NCI-H82 (cell line): ENCODE measurements at places on chromosomes 1 and 21.

GRCh38 chr1:8201331-8201861 lies 116.5 kb upstream of the SLC45A1 start:
- DNase-seq = no peak

DNA sequence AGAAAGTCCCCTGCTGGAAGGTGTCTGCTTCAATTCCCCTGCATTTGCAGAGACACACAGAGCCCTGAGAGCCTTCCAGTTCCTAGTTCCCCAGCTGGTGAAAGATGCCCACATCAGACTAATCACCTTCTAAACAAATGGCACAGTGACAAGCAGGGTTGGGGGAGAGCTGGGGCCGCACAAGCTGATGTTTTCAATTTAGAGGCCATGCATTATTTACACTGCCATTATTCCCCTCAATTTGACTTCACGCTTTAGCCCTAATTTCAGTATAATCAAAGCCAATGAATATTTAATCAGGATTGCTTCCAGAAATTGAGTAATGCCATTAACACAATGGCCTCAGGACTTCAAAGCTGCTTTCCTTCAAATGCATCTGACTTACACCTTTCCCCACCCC lies 81.5 kb downstream of the BEND5 start:
- peak; percentile 44 for DNase-seq

DNA sequence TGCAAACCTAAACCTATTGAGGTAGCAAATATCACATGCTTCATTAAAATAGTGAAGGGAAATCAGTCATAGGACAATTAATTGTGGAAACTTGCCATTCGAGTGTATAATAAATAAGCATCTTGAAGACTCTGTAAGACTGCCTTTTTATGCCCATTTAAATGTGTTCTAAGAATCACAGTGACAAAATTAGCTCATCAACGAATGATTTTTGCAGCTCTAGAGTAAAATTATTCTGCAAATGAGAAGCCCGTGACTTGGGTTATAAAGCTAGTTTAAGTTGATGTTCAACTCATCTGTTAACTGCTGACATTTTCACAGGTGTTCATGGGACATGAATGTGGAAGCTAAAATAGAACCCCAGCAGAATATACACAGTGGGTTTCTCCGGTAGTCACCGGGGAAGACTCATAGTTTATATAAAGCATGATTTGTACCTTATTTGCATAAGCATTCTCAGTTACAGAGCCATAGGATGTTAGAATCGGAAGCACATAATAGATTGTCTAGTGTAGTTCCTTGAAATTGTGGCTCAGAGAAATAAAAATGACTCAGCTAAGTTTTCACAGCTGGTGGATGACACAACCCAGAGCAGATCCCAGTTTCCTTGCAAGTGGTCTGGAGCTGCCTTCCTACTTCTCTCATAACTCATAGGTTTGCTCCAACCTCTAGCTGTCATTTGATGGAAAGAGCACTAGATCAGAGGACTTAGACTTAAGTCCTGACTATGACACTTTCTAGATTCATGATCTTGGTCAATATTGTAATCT lies 107.3 kb downstream of the UCHL5 start:
- DNase-seq = no peak

DNA sequence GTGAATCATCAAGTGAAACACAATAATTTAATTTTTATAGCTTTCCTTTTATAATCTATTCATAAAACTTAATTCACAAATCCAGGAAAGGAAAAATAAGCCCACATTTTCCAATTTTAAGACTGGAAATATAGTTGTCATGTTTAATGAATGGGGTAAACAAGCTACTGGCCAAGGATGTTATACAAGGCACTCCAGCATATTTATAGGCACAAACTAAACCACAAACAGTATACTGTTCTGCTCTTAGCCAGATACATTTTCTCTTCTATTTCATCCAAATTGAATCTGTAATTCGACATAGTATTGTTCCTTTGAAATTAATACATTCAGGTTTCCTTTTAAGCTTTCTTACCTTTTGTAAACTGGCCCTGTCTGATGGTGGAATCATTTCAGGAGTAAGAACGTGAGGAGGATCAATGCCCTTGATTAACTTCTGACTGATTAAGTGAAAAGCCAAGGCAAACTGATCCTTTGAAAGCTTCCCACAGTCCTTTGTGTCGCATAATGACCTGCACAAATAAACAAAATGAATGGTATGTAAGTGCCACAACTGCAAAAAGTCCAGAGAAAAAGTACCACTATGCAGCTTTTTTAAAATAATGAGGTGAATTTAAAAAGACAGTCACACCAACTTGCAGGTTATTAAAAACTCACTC lies 74.4 kb downstream of the EPS15 start:
- DNase-seq = no peak

DNA sequence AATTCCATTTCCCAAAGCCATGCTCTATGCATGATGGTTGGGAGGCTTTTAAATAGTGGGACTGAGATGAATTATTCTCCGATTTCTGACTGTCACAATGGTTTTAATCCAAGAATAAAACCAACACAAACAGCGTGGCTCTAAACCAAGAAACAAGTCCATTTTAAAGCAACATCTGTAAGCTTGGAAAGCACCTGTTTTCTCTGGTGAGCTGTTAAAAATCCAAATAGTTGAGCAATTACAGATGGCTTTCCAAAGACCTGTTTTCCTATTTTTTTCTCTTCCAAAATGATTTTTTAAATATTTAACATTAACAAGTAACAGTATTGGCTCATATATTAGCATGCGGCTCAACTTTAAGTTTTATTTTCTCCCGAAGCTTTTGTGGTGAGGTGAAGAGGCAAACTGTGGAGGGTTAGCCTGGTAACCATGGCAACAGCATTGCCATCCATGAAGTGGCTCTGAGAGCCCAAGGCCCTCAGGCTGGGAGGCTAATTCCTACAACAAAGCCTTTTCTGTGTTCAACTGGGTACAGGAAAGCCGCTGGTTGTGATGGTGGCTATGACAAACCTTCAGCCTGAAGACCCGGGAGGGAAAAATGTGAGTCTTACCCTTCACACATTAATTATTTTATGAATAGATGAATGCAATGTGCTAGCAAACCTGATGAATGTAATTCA lies 56.7 kb upstream of the B3GALT5 start:
- no peak for DNase-seq

- DNase-seq = no peak
Measured at GRCh38 chr1:247653040-247653439, 26.5 kb downstream of the OR13G1 start.

- peak; percentile 34 for DNase-seq
Measured at GRCh38 chr1:118077331-118078045, 107.5 kb downstream of the SPAG17 start.

DNA sequence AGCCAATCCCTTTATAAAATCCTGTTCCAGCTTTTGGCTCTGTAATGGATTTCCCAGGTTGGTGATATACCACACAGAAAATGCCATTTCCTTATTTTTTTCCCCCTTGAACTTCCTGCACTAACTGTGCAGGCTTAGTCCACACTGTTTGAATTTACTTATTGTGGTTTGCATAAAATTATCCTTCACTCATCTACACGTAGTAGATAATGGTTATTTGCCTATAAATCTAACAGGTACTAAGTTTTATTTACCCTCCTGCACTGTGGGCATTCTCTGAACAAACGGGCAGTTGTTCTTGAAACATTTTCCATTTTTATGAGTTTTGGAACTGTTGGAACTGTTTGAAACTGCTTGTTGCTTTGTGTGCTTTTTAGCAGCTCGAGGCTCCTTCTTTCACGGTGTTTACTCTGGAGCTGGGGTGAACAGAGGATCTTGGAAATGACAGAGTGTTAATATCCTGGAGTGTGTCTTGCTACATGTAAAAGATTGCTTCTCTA lies 23.0 kb upstream of the KIFAP3 start:
- DNase-seq = peak; percentile 33

GRCh38 chr1:108046026-108046425 lies 81.0 kb upstream of the VAV3 start:
- DNase-seq = no peak

GRCh38 chr1:97834899-97835298 lies 85.9 kb downstream of the DPYD start:
- peak; percentile 80 for DNase-seq

GRCh38 chr1:241518476-241519307 lies 863 bp downstream of the FH start:
- DNase-seq = peak; percentile 73

- DNase-seq = no peak
Measured at GRCh38 chr1:210596641-210597040, 267.9 kb downstream of the HHAT start.

DNA sequence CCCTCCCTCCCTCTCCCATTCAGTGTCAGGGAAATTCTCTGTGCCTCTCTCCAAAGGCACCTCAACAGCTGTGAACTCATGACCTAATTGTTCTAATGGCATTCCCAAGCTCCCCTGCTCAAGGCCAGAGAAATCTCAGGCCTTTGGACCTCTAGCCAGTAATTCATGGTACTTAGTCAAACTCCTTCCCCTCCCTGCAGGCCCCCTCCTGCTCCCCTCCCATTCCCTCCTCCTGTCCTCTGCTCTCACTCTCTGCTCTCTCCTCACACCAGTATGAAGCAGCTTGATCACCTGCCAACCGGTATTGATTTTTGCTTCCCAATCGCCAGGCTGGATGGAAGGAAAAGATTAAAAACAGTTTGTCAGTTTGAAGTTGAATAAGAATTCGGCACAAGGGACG lies 370.5 kb upstream of the PBX1 start:
- peak; percentile 51 for DNase-seq

DNA sequence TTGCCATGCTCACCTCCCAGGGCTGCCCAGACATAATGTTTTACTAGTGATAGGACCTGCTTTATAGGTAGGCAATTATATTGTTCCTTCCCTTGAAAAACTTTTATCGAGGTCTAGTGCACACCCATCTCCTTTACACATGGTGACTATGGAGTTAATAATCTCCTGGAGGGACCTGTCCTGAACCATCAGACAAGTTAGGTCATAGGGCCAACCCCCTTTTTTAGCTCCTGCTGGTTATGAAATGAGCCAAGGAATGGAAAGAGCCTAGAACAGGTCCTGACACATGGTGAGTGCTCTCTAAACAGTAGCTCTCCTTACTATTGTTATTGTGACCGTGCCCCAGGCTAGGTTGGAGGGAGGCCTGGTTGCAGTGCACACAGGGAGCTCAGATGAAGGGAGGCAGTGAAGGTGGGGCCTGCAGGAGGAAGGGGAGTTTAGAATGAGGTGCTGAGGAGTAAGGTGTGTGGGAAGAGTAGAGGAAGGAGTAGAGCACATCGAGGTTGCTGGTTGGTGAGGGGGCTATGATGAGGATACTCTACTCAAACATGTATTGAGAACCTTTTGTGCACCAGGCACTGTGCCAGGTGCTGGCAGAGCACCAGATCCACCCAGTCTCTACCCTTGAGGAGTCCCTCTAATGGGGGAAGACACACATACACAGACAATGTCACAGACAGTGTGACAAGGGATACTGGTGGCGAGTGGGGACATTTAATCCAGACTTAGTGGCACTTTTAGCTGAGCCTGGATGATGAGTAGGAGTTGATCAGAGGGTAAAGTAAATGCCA lies 14.1 kb upstream of the LMNA start:
- DNase-seq = no peak

DNA sequence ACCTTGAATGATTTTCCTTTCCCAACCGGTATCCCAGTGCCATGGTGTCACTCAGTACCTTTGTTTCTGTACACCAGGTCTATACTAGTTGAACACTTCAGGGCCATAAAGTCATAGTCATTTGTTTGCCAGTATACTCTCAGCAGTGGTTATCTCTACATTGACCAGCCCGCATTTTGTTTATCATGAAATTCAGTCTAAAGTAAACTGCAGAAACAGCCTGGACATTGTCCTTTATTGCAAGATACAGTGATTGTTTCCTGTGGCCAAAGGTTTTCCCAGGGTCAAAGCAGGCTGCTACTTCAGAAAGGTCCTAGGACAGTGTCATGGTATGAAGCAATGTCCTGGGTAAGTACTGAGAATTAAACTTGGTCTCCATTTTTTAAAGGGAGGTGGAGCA lies 407.4 kb downstream of the RWDD3 start:
- no peak for DNase-seq

DNA sequence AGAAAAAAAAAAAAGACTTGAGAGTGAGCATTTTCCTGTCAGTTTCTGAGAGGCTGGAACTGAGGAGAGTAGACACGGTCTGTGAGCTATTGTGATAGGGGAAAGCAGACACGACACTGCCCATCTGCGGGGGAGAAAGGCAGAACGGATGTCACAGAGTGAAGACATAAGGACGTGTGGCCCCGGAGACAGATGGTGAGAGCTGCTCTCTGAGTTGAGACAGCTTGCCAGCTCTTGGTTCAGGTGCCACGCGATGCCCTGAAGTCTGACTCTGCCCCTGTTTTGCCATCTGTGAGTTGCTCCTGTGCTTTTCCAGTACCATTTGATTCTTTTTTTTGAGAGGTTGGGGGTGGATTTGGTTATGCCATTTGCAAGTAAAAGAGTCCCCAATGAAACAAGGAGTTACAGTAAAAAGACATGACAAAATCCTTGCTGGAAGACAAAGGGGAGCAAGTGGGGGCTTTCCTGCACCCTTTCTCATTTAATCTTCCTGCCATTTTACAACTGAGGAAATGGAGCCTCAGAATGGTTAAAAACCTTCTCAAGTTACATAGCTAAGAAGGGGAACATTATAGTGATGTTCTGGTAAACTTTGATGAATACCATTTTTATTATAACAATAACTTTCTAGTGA lies 128.9 kb upstream of the DNAH14 start:
- peak; percentile 66 for DNase-seq

GRCh38 chr1:107228704-107229371 lies 88.0 kb downstream of the NTNG1 start:
- DNase-seq = no peak

- DNase-seq = no peak
Measured at GRCh38 chr1:208781391-208782045, 537.3 kb upstream of the PLXNA2 start.
